Thoracic aorta (tissue), 2 donors: ENCODE measurements at places on chromosomes 3 and 15. TPM values are rescaled to one million over a fixed set of nuclear protein-coding genes. Genes with fewer than 3 reads are reported as not detected.

- no peak for DNase-seq
Measured at GRCh38 chr3:59366218-59366617, 316.4 kb upstream of the CFAP20DC start.

- DNase-seq = no peak
Measured at GRCh38 chr3:72150634-72151412, 365.9 kb upstream of the PROK2 start.

- DNase-seq = no peak
Measured at GRCh38 chr3:88618021-88618645, 468.4 kb downstream of the C3orf38 start.

DNA sequence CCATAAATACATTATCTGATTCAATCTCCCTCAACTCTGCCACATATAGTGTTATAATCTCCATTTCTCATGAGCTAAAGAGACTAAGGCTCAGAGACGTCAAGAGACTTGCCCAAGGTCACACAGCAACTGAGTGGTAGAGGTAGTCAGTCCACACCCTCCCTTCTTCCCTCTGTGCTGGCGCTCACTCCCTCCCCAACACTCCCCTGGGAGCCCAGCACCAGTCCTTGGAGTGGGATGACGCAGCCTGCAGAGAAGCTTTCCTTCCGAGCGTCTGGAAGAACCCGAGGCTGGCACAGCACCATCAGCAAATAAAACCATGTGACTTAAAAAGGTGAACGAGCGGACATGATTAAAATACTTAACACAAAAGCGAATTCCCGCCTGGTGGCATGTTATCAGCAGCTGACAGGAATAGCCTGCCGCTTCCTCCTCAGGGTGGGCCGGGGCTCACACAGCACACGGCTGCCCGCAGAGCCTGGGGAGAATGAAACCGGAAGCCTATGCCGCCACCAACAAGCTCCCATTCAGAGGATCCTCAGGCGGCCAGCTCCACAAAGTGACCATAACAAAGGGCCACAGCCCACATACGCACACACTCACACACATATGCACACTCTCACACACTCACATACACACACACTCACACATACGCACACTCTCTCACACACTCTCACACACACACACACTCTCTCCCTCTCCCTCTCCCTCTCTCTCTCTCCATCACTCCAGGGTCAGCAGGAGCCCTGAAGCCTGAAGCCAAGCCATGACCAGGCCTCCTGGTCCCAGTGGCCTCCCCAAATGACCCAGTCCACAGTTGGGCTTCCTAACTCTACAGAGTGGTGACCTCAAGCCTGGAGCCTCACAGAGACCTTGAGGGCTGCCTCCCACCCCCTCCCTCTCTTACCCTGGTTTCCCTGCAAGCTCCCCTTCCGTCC is 120.5 kb downstream of the XXYLT1 start:
- DNase-seq = peak; percentile 37

- DNase-seq = no peak
Measured at GRCh38 chr3:101992863-101993262, 143.5 kb downstream of the NFKBIZ start.

DNA sequence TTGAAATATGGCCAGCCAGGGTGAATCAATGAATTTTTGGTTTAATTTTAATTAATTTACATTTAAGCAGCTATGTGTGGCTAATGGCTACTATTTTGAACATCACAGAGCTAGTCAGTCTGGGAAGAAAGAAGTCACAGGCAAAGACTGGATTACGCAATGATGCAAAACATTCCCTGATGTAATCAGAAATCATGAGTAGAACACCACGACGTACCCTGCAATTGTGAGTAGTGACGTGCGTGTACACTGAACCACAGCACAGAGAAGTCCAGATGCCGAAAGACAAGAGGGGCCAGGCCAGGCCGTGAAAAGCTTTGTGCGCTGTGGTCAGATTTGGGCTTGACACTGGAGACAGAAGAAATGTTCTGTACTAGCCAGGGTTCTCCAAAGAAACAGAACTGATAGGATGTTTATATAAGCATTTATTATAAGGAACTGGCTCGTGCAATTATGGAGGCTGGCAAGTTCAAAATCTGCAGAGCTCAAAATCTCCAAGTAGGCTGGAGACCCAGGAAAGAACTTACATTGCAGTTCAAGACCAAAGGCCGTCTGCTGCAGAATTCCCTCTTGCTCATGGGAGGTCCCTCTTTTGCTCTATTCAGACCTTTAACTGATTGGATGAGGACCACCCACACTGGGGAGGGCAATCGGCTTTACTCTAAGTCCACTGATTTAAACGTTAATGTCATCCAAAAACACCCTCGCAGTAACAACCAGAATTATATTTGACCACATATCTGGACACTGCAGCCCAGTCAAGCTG is 44.6 kb downstream of the SH3BP5 start:
- peak; percentile 35 for DNase-seq

- DNase-seq = no peak
Measured at GRCh38 chr3:58175437-58176184, 35.2 kb downstream of the DNASE1L3 start.

The OIP5 gene
- not detected for total RNA-seq

The LRRK1 gene
- 17.2 TPM for total RNA-seq

The GPR149 gene
- not detected for total RNA-seq

The LMOD3 gene
- not detected for total RNA-seq
